Lung (tissue), 17 donors: ENCODE measurements at places on chromosomes 12 and 14. TPM values are rescaled to one million over a fixed set of nuclear protein-coding genes. Genes with fewer than 3 reads are reported as not detected.

DNA sequence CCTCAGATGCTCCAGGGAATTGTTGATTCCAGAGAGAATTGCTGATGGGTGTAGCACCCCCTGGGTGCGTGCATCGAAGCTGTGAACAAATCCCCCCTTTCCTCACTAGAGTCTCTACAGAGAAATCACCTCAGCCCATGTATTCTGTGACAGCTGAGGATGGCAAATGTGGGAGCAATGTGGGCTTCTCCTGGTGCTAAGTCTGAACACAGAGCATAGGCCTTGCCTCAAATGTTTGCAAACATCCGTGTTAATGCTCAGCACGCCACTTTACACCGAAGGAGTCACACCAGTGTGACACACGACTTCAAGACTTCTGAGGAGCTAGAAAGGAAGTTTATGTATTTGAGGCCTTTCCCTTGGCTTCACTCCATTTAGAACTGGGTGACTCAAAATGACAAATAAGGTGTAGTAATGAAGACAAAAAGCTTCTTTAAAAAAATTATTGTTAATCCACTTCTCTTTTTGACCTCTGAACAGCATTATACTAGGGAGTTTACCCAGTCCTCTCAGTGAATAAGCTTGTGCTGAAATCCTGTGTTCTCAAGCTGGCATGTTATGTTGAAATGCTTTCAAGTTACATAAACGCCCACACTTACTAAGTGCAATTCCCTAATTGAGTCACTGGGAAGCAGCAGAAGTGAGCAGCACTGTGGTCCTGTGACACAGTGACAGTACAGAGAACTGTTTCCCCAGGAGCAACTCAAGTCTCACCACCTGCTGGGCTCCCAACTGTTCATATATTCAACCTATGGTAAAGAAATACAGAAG is 92.9 kb downstream of the FAR2 start:
- DNase-seq, result peak; percentile 53

SYNDIG1L gene
- total RNA-seq, result 1.1 TPM

DNA sequence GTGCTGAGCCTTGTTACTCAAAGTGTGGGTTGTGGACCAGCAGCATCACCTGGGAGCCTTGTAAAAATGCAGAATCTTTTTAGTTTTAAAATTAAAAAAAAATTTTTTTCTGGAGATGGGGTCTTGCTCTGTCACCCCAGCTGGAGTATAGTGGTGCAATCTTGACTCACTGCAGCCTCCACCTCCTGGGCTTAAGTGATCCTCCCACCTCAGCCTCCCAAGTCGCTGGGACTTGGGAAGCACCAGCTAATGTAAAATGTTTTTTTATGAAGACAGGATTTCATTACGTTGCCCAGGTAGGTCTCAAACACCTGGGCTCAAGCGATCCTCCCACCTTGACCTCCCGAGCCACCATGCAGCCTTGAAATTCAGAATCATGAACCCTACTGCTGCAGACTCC is 14.4 kb downstream of the MYBPC1 start:
- DNase-seq, result no peak

DBX2 gene
- total RNA-seq, result not detected

GRCh38 chr14:89000007-89000942 is 175.8 kb downstream of the TTC8 start:
- DNase-seq, result no peak

- DNase-seq, result no peak
Observed at GRCh38 chr14:50785457-50786063, 45.4 kb downstream of the NIN start.

DNA sequence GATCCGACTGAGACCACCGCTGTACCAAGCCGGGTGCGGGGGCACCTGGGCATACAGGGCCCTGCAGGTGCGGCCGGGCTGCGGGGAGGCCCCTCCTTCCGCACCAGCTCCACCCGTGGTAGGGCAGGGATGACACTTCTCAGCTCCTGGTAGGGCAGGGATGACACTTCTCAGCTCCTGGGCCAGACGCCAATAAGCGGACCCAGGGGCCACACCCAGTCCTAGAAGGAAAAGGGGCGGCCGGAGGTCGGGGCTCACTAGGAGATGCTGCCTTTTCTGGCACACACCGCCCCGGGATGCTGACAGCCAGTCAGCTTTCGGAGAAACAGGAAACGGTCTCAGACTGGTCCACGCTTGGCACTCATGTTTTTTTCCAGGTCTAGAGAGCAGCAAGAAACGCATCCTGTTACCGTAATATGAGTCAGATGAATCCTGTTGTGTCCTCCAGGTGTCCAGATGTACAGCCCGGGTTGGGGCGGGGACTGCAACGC is 34.8 kb downstream of the NFKBIA start:
- peak; percentile 46 for DNase-seq

DNA sequence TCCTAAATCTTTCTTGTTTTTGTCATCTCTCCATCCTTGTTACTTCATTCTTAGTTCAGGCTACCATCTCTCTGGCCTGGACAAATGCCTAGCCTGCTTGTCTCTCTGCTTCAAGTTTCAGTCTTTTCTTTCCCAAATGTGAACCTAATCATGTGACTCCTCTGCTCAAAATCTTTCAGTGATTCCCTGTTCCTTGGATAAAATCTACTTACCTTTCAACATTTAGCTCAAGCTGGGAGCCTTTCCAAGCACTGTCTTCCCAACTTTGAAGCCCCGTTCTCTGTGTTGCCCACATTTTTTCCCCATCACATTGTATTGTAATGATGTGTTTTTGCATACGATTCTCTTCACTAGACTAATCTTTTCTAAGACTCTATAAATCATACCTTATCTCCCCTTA is 24.7 kb downstream of the SLC7A8 start:
- DNase-seq, result peak; percentile 91

DNA sequence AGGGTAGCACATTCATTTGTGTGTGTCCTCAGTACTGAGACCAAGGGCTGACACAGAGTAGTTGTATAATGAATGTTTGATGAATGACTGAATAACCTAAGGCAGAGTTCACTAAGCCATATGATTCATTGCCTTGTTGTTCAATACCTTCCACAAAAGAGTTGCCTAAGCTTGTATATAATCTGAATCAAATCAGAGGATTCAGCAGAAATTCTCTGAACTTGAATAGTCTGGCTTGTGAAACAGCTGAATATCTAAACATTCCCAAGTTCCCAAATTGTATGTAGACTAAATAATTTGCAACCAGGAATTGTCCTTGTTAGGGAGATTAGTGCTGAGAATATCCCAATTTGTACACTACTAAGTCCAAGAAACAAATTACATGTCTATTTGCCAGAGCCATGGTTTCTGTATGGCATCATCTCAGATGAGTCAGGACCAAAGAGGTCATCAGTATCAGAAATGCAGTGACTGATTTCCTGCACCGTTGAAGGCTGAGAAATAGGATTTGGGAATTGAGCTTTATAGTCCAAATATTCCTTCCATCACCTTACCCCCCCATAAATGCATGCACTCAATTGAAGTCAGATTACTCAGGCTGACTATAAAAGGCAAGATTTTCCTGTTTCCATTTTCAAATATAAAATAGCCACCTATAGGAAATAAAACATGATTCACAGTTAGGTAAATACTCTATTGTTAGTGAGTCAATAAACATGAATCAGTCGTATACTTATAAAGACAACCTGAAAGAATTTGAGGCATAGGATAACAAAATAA is 168.7 kb downstream of the PHLDA1 start:
- DNase-seq, result no peak
